ENCODE measurements at places on chromosomes 1 and 21.

DNA sequence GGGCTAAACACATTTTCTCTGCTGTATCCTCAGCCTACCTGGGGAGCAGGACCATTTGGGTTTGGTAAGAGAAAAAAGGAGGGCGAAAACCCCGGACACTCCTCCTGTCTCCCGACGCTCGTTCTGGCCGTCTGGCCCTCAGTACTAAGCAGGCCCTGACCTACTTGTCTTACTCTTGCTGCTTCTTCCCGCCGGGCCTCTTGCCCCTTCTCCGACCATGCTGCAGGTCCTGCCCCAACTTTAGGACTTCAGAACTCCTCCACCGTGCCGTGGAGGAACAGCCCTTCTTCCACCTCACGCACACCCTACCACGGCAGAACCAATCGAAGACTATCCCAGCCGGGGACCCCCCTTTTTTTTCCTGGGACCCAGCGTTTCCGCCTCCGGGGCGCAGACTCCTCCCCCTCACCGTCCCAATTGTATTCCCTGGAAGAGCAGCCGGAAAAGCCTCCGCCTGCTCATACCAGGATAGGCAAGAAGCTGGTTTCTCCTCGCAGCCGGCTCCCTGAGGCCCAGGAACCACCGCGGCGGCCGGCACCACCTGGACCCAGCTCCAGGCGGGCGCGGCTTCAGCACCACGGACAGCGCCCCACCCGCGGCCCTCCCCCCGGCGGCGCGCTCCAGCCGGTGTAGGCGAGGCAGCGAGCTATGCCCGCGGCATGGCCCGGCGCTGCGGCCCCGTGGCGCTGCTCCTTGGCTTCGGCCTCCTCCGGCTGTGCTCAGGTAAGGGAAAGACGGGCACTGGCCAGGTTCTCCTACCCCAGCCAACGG is at the start of gene CHRNB2:
Gene CHRNB2 (plus strand): TSS at position 393 of the 771 bp plus-strand sequence. CDS start 267 bp downstream, at position 660.
- DNase-seq: peak; percentile 87

DNA sequence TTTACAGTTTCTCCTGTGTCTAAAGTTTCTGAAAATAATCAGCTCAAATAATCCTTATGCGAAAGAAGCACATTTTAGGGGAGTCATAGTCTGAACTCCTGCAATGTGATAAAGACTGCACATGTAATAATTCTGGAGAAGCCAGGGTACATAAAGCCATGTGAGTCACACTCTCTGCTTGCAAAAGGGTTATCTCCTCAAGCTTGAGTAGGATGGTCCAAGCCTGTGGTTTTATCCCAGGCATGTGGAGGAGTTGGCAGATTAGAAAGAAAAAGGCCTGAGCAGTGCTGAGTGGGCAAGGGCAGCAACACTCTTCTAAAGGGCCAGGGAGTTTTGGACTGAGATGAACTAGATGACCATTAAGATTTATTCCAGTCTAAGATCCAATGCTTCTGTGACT is 220.4 kb downstream of the RHOU start:
- no peak for DNase-seq

DNA sequence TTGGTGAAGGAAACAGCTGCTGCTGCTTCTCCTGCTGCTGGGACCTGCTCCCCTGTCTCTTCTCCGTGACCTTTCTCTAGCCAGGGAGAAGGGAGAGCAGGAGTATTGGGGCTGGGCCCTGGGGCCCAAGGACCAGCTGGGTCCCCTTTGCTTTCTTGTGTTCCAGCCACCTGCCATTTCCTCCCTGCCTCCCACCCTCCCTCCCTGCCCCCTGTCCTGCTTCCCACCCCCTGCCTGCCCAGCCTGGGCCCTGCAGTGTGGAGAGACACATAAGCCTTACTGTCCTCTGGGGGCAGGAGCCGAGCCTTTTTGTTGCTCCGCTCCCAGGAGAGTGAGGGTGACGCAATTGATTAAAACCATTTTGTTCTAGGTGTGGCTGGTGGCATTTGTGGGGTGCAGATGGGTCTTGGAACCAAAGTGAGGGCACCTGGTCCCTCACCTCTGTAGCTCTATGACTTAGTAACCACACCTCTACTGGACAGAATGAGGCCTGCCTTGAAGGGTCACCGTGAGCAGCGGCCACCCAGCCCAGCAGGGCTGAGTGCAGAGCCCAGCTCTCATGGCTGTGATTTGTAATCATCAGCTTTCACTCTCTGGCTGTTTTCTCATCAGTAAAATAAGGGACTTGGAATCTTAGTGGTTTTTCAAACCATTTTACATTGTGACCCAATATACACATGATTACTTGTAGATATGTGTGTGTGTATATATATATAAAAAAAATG is 13.9 kb upstream of the TMEM222 start:
- no peak for DNase-seq

DNA sequence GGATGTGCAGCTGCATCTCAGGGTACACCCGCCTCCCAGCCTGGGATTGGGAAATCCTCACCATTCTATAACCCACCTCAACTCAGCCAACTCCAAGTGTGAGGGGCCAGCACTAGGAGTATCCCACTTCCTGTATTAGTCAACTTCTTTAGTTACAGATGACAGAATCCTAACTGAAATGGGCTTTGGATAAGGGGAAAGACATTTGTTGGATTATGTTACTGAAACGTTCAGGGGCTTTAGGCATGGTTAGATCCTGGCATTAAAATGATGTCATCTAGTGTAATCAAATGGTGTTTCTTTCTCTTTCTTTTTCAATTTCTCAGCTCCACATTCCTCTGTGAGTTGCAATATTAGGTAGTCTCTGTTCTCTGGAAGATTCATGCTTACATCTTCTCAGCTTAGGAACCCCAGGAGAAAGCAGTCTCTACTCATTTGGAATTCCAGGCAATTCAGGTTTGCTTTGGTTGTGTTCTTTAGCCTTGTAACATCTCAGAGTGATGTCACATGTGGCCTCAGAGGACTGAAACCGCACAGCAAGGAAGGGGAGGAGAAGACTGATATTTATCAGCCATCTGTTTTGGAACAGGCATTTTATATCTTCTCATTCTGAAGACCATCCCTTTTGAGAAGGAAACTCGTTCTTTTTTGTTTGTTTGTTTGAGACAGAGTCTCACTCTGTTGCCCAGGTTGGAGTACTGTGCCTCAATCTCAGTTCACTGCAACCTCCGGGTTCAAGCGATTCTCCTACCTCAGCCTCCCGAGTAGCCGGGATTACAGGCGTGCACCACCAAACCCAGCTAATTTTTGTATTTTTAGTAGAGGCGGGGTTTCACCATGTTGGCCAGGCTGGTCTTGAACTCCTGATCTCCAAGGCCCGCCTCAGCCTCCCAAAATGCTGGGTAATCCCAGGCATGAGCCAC is 18.9 kb upstream of the TMEM54 start:
- no peak for DNase-seq

- no peak for DNase-seq
Observed at GRCh38 chr1:62159940-62160348, 34.7 kb upstream of the L1TD1 start.

GRCh38 chr1:240109130-240109529 is 17.4 kb downstream of the FMN2 start:
- no peak for DNase-seq

DNA sequence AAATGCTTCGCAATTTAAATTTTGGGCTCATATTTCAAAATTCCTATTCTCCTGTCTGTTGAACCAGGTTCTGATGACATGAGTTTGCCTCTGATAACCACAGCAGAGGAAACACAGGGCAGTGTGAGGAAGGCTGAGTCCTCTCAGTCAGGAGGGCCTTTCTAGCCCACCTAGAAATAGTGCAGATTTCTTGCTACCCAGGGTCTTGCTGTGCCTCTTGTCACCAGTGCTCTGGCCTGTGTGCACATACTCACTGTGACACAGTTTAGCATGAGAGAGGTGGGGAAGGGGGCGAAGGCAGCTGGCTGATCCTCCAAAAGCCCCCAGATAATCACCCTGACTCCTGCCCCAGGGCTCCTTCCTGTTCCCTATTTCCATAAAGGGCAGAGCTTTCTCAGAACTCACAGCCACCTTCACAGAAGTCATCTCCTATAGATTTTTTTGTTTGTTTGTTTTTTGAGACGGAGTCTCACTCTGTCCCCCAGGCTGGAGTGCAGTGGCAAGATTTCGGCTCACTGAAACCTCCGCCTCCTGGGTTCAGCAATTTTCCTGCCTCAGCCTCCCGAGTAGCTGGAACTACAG is 23.7 kb downstream of the ERRFI1 start:
- no peak for DNase-seq
